ENCODE measurements at places on chromosomes 13 and 19. TPM values are rescaled to one million over a fixed set of nuclear protein-coding genes. Genes with fewer than 3 reads are reported as not detected.

GRCh38 chr19:17370026-17370587 lies 7.0 kb downstream of the PLVAP start:
- no peak for DNase-seq

- DNase-seq, result no peak
These were observed 182.4 kb upstream of the UFM1 start for GRCh38 chr13:38167164-38167822.

GRCh38 chr13:20714161-20714560 lies 10.7 kb downstream of the IL17D start:
- DNase-seq, result no peak

- DNase-seq, result no peak
These were observed 616 bp downstream of the CDX2 start for GRCh38 chr13:27968316-27969081.

DNA sequence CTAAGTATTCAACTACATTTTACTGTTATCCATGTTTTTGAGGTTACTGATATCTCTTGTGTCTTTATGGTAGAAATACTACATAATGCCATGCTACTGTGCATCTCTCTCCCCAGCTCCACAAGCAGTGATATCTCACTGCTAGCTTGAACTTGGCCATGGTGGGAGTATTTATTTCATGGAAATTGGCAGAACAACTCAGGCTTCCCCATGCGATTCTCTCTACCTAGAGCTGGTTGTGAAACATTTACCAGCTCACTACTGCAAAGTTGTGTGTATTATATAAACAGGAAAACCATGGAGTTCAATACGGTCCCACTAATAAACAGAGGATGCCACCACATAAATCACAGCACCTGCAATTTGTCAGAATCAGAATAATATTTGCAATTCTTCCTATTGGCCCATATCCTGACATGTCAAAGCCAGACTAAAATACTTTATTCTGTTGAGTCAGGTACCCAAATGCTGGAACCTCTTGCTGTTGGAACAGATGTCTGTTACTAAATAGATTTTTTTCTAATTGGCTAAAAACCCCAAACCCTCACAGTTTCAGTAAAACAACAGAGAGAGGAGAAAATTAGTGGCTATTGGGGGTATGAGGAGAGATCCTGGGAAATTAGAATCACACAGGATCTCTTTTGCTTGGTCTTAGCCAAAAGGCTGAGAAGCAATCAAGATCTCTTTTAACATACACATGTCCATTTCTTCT lies 91.4 kb upstream of the SLC10A2 start:
- DNase-seq, result no peak

TMC4 gene
- total RNA-seq, result 0.36 TPM

TTC9B gene
- total RNA-seq, result not detected

Measured in K562 (cell line).